Left cardiac atrium (tissue), 4 donors: ENCODE measurements at places on chromosomes 3 and 15. TPM values are rescaled to one million over a fixed set of nuclear protein-coding genes. Genes with fewer than 3 reads are reported as not detected.

The ATP10A gene
- total RNA-seq, result 5.1 TPM

The ITPR1 gene
- total RNA-seq, result 36.8 TPM

The GPR62 gene
- 0.53 TPM for total RNA-seq

The CX3CR1 gene
- total RNA-seq, result 1.4 TPM

The TTLL3 gene
- 15.4 TPM for total RNA-seq

The RTP1 gene
- not detected for total RNA-seq

The ZNF80 gene
- not detected for total RNA-seq

The TGM4 gene
- total RNA-seq, result not detected

The STRC gene
- total RNA-seq, result 0.18 TPM

The CACNA1D gene
- 2.4 TPM for total RNA-seq

The KLHL40 gene
- 0.86 TPM for total RNA-seq

The DHFR2 gene
- 3.8 TPM for total RNA-seq

The ZNF501 gene
- 4.0 TPM for total RNA-seq

DNA sequence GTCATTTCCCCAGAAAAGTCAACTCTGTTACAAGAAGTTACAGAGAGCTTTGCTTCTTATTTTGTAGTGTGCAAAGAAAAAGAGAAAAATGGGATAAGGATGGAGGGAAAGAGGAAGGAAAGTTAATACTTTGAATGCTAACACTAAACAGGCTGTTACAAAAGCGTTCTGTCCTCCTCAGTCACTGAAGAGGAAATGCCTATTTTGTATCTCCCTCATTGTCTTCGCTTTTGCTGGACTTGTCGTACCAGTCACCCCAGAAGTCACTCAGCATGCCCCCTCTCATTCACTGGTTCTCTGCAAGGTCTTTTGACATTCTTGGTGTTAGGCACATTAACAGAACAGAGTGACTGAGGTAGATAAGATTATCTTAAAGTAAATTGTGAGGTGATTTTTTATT is 129.6 kb downstream of the ALCAM start:
- DNase-seq, result no peak

- no peak for DNase-seq
Measured at GRCh38 chr3:143471705-143472104, 352.1 kb downstream of the CHST2 start.

GRCh38 chr3:110456438-110457138 is 615.0 kb upstream of the NECTIN3 start:
- no peak for DNase-seq

DNA sequence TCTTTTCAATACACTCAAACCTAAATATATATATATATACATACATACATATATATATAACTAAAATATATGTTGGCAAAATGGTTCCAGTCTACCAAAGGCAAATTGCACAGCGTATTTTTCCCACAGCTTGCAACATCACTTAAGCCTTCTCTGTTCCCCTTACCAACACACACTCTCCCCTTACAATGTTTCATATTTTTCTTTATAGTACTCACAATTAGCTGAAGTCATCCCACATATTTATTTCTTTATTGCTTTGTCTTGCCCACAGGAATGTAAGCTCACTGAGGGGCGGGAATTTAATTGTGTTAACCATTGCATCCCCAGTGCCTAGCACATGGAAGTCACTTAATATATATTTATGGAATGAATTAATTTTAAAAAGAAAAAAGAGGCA is 288.3 kb downstream of the ULK4 start:
- DNase-seq, result no peak

DNA sequence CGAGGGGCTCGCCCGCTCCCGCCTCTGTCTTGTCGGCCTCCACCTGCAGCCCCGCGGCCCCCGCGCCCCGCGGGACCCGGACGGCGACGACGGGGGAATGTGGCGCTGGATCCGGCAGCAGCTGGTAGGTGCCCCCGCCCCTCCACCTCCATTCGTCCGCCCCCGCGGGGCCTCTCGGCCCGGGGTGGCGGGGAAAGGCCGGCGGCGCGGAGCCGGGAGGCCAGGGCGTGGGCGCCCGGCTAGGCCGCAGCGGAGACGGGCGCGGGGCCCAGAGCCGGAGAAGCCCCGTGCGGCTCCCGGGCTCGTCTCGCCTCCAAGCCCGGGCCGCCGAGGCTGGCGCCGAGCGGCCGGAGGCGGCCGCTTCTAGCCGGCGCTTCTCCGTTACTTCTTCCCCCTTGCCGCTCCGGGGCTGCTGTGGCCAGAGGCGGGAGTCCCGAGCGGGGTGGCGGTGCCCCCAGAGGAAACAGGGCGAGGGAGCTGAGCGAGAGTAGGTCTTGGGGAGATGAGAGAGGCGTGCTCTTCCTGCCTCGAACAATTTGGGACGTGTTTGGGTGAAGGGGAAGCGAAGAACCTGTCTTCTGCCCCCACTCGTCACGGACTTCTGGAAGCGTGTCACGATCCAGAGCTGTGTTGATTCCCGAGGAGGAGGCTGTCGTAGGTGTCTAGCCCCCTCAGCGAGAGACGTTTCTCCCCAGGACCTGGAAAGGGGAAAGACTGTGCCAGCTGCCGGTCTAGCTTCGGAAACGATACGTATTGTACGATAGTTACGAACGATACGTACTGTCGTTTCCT is 555 bp downstream of the ATP11B start:
- peak; percentile 46 for DNase-seq

- DNase-seq, result no peak
Measured at GRCh38 chr3:79047581-79047980, 720.2 kb downstream of the ROBO1 start.

DNA sequence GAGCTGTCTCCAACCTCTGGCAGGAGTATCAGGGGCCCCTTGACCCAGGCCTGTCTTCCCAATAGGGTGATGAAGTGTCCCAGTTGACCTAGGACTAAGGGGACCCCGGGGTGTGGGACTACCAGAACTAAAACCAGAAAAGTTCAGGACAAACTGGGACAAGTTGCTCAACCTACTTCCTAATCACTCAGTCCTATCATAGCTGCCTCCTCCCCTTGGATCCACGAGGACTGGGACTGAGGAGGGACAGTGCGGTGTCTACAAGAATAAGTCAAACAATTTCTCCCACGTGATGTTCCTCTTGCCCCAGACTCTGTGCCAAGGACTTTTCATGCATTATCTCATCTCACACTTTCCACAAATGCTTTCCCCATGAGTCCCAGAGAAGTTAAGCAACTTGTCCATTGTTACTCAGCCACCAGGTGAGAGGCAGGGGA is 49.4 kb upstream of the SLCO2A1 start:
- no peak for DNase-seq

DNA sequence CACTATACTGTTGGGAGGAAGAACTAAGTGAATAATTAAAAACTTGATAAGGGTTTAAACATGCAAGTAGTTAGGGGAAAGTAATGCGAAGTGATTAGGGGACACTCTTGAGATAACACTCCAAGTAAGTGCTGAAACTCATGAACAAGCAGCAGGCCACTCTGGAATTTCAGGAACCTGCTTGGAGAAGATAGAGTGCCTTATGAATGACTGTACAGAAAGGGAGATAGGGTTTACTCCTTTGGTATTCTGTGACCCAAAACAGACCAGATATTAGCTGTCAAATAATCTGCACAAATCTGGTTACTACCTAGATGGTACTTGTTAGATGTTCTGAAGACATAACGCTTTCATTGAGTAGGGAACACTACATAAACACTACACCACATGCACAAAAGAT is 85.6 kb downstream of the FRMD4B start:
- DNase-seq, result no peak

- no peak for DNase-seq
Measured at GRCh38 chr3:100106094-100106493, 8.2 kb downstream of the FILIP1L start.

DNA sequence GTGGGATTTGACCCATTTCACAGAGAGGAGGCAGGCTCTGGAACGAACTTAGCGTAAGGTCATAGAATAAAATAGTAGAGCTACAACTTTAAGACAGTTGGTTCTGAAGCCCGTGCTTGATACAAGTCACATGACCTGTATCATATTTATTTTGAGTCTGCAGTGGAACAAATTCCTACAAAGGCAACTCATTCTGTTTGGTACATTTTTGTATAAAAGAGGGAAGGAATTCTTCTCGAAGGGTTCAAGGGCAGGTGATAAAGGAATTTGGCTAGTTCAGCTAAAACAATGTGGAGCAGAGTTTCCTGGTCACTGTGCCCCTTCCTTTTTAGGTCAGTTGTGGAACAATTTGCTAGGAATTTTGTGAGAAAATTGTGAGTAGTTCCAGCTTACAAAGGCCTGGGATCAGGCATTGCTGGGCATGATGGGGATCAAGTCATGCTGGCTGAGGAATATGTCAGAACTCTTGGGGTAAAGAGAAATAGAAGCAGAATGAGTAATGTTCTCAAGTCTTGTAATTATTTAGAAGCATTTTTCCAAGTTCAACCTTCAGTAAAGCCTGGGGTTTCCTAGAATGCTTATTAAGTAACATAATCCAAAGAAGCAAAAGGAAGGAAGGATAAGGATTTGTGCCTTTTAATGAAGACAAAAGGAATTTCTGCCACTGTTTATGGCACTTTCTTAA is 19.1 kb downstream of the USP3 start:
- DNase-seq, result no peak

- peak; percentile 80 for DNase-seq
Measured at GRCh38 chr15:98311566-98312188, 336.7 kb upstream of the IGF1R start.

- DNase-seq, result no peak
Measured at GRCh38 chr3:158354713-158355112, 216.3 kb upstream of the MLF1 start.

DNA sequence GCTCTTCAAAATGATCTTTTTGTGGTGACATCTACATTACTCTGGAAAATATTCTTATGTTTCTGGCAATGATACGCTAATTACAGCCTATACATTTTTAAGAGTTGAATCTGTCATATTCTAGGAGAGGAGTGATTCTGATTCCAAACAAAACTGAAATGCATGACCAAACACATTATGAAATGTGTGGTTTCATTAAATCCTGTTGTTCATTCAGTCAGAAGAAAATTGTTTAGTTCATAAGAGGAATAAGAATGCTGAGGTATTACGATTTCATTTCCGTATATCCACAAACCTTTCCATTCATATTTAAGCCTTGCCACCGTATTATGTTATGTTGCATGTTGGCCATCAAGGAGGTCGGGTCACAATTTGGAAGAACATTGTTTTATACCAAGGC is 345.1 kb downstream of the FEZF2 start:
- no peak for DNase-seq

- no peak for DNase-seq
Measured at GRCh38 chr3:19392150-19392549, 243.8 kb downstream of the KCNH8 start.

DNA sequence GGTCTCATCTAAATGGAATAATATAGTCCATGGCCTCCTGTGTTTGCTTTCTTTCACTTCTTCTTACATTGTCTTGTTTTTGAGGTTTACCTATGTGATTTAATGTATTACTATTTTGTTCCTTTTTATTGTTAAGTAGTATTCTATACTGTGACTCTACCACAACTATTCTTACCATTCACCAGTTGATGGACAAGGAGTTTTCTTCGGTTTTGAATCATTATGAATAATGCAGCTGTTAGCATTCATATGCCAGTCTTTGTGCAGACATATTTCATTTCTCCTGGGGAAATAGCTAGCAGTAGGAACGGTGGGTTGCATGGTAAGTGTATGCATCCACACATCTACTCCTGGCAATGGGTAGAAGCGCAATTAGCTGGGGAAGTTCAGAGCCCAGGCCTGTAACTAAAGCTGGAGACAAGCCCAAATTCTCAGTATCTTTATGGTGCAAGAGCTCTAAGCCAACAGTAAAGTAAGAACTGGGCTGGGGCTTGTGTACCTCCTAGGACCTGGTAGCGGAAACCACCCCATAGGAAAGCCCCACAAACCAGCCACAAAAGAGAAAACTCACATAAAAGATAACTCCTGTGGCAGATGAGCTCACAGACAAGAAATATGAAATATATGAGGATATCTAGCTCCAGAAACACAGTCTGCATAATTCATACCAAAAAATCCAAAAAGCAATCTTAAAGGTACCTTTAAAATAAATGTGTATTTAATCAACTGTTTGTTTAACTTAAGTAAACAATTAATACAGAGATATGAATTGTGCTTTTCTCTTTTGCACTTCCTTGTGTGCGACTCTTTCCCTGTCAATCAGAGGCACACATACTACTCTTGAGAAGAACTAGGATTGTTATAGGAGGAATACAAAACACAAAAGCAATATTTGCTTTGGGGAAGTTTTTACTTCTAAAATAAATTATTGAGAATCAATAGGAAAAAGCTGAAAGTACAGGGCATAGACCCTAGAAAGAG is 2.7 kb upstream of the CSTA start:
- no peak for DNase-seq

- peak; percentile 20 for DNase-seq
Measured at GRCh38 chr3:78497021-78497420, 1270.8 kb downstream of the ROBO1 start.

DNA sequence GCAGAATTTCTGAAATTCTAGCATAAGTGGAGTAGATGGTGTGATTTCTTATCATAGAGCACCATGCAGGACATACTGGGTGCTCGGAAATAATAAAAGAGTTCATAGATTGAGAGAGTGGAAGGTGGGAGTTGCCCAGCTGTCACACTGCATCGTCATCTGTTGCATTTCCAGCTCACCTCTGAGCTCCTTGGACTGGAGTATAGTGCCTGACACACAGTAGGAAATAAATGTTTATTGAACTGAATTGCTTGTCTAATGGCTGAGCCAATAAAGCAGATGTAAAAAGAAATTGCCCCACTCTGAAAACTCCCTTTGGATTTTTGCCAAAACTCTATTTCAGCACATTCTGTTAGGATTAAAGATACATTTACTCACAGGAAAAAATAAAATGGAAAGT is 108.9 kb upstream of the UBE2E1 start:
- no peak for DNase-seq

DNA sequence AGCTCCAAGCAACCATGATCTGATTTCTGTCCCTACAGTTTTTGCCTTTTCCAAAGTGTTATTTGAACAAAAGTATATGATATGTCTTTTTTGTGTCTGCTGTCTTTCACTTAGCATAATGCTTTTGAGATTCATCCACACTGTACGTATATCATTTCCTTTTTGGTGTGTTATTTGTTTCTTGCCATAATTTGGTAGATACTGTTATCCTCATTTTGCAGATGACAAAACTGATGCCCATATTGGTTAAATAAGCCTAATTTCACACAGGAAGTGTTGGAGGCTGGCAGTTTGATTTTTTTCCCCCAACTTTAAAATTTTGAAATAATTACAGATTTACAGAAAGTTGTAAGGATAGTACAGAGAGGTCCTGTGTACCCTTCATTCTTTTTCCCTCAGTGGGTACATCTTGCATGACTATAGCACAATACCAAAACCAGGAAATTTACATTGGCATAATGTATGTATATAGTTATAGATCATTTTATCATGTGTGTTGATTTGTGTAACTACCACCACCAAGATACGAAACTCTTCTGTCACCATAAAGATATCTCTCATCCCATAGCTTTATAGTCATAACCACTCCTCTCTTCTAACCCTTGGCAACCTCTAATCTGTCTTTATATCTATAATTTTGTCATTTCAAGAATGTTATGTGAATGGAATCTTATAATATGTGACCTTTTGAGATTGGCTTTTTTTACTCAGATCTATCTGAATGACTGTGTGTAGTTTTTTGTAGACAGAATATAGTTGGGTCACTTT is 55.6 kb downstream of the RASA2 start:
- DNase-seq, result no peak
